NCI-H1105 (cell line): ENCODE measurements at places on chromosomes 7 and 10.

DNA sequence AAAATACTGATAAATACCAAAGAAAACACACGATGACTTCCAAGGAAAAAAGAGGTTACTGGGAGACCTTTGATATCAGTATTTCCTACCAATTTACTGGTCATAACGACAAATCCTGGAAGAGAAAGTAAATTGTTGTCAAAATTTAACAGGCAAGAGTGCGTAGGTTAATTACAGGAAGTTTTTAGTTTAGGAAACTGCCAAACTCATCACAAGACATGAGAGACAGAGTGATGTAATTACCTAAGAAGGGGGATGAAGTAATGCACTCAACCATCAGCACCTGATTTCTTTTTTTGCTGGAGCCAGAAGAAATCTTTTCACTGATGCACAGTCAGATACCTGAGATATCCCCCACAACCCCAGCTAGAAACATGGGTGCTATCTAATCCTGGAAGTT, 16.8 kb downstream of the MACC1 start:
- no peak for DNase-seq

GRCh38 chr7:68206946-68207485, 1210.4 kb downstream of the TYW1 start:
- DNase-seq = no peak

- peak; percentile 26 for DNase-seq
Observed at GRCh38 chr10:23343591-23344240, 881 bp downstream of the C10orf67 start.

GRCh38 chr10:1860351-1860750, 123.0 kb upstream of the ADARB2 start:
- DNase-seq = no peak

GRCh38 chr10:11326241-11326640, 285.2 kb downstream of the USP6NL start:
- no peak for DNase-seq
